ENCODE measurements at places on chromosomes 2 and 18.

GRCh38 chr2:25362434-25363145 is 20.9 kb upstream of the DNMT3A start:
- peak; percentile 91 for ATAC-seq

DNA sequence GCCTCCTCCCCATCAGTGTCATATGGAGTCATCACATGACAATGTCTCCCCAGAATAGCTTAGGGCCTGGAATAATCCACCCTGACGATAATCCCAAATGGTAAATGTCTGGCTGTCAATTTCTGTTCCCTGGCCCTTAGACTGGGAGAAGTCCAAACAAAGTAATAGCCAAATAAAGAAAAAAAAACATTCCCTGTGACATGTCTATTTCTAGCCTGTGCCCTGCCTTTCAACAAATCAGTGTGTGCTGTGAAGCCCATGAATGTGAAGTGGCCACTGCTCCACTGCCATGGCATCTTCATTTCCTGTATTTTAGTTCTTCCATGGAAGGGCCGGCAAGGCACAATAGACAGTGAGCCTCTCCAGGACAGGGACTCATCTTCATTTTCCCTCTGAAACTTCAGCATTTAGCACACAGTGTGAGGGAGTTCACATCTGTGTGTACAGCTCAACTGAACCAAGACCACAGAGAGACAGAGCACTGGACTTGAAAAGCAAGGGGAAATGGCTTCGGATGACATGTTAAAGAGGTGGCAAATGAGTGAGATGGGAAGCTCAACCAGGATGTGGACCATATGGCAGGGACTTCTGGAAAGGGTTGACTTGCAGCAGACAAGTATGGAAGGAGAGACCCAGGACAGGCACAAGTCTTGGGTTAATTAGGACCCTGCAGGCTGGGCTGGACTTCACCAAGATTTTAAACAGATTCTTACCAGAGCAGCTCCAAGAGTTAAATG is 140.0 kb downstream of the ANTXR1 start:
- ATAC-seq = no peak

- ATAC-seq = no peak
Observed at GRCh38 chr2:161206471-161207032, 46.3 kb downstream of the TANK start.

GRCh38 chr2:14614017-14614416 is 18.5 kb upstream of the LRATD1 start:
- ATAC-seq = no peak

GRCh38 chr2:170823088-170823897 is 6.6 kb downstream of the GAD1 start:
- ATAC-seq = no peak

GRCh38 chr18:50859793-50860555 is 18.9 kb upstream of the ME2 start:
- ATAC-seq = no peak

DNA sequence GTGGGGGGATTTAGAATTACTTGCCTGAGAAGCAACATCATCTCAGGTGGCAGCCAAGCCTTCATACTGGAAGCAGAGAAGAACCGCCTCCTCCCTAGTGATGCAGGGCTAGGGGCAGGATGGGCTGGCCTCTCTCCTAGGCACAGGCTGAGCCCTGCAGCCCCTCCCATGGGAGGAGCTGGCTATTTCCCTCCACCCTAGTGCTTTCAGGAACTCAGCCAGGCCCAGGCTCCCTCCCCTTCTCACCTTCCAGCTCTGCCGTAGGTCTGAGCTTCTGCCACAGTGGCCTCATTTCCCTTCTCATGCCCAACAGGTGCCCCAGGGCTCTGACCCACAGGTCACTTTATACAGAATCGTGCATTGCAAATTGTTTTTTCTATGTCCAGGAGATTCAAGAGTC is 31.0 kb downstream of the CENPA start:
- ATAC-seq = no peak

- no peak for ATAC-seq
Observed at GRCh38 chr2:130911482-130911881, 74.8 kb downstream of the ARHGEF4 start.

- ATAC-seq = no peak
Observed at GRCh38 chr18:13247506-13247905, 28.9 kb downstream of the LDLRAD4 start.

DNA sequence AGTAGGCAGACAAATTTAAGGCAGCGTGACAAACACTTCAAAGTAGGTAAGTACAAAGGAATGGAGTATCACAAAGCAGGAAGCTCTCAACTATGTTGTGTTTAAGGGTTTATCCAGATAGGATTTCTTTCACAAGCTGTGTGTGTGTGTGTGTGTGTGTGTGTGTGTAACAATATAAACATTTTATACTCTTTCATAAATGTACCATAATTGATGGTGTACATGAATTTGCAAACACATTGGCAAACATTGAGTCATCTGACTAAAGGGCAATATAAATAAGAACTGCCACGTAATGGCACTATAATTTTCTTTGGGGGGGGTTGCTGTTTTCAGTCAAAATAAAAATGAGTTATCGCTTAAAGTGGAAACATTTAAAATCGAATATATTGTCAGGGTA is 1004.4 kb upstream of the DDX18 start:
- no peak for ATAC-seq

GRCh38 chr2:86623043-86623493 is 597 bp downstream of the RNF103 start:
- ATAC-seq = peak; percentile 79

GRCh38 chr2:2840681-2841300 is 509.7 kb upstream of the MYT1L start:
- no peak for ATAC-seq

DNA sequence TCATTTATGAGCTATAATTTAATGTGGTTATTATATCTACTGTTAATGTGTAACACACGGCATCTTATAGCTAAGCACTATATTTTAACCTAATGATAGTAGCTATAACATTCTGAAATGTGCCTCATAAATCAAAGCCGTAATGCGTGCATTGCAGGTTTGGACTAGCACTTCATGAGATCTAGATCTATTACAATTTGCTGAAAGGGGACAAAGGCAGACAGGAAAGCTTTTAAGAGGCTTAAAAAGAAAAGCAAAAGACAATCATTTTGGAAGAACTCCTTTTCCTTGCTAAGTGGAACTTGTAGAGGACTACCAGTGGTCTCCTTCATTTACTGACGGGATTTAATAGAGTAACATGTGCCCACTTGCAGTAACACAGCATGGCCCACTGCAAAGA is 213.1 kb downstream of the NBAS start:
- no peak for ATAC-seq

GRCh38 chr2:239459606-239460005 is 58.8 kb upstream of the HDAC4 start:
- ATAC-seq = no peak

GRCh38 chr2:12034382-12034781 is 287.9 kb downstream of the LPIN1 start:
- ATAC-seq = no peak

DNA sequence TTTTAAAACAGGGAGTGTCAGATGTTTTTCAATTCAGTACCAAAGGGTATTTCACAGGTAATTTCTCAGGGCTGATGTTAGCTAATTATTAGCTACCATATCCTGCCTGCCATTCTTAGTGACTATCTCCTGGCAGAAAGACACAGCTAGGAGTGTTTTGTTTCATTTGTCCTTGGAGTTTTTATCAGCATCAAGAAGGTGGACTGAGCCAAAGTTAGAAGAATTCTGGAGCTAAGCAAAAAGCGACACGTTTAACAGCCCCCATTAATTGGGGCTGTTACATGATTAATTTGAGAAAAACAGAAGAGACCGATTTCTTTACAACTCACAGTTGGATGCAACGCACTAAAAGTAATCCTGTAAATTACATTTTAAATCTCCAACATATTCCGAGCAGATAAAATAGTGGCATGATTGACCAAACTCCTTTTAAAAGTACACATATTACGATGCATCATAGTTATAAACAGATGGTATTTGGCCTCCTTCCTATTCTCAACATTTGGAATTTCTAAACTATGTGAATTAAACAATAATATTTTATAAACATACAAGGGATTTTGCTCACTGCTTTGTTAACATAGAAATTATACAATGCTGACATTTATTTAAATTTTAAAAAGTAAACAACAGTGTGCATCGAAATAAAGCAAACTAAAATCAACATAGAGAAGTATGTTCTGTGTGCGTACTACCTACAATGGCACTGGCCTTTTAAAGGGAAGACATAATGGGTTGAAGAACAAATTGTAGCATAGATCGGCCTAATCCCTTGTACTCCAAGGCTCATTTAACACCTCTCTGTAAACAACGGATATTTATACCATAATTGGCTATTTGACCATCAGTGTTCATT is 585.1 kb downstream of the ZEB2 start:
- ATAC-seq = no peak

GRCh38 chr18:69484699-69485396 is 84.2 kb downstream of the DOK6 start:
- ATAC-seq = no peak

- no peak for ATAC-seq
Observed at GRCh38 chr2:71884303-71885042, 263.2 kb downstream of the CYP26B1 start.

- no peak for ATAC-seq
Observed at GRCh38 chr2:233266481-233266880, 15.0 kb downstream of the ATG16L1 start.

- ATAC-seq = no peak
Observed at GRCh38 chr2:30141136-30141535, 5.7 kb upstream of the YPEL5 start.

DNA sequence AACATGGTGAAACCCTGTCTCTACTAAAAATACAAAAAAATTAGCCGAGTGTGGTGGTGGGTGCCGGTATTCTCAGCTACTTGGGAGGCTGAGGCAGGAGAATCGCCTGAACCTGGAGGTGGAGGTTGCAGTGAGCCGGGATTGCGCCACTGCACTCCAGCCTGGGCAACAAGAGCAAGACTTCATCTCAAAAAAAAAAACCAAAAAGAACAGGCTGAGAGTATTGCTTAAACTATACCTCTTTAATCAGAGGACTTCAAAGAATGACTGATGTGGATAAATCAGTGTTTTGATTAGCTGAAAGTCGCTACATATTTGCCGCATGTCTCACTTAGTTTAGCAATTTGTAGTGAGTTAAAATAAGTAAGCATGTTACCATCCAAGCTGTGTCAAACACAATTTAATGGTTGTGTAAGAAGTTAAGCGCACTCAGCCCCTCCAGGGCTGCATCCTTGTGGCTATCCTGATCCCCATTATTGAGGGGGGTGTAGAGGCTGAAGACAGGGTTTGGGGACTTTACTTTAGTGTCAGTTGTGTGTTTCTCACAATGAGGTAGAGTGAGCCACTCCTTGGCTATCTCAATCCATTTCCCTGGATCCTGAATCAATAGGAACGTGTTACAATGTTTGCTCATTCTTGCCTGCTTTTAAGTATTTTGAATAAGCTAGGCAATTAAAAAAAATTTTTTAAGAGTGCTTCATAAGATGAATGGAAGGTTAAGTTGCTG is 11.0 kb upstream of the FARP2 start:
- ATAC-seq = no peak

DNA sequence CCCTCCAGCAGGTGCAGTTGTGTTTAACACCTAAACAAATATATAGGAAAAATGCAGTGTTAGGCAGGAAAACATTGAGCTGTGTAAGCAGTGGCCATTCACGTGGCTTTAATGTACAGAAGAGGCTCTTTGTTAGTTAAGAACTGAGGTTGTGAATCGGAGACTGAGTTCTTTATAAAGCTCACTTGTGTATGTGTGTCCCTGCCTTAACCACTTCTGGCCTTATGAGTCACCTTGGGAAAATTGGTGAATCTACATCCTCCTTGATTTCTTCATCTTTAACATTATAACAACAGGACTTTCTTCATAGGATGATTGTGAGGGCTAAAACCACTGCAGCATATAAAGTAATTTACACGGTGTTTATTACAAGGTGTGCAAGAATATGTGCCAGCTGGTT is 188.4 kb upstream of the TPO start:
- ATAC-seq = no peak

GRCh38 chr2:124610141-124610540 is 585.1 kb downstream of the CNTNAP5 start:
- no peak for ATAC-seq

DNA sequence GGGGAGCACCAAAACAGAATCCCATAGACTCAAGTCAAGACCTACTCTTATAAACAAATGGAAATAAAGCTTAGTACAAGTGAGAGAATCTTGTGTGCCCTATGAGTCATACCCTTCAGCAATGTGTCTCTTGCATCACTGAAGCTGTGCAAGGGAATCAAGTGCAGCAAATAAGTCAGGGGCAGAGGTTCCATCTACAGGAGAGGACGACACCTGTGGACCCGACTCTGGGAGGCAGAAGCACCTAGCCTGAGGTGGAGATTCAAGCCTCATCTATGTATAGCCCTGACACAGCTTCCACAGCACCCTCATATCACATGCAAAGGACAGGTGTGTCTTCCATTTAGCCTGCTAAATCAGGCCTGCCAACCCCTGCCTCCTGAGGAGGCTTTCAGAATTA is 298.2 kb downstream of the CNTNAP5 start:
- peak; percentile 34 for ATAC-seq

GRCh38 chr18:55233857-55234256 is 274.6 kb upstream of the CCDC68 start:
- no peak for ATAC-seq

- ATAC-seq = peak; percentile 44
Observed at GRCh38 chr2:241218131-241219029, 29.9 kb downstream of the ANO7 start.

DNA sequence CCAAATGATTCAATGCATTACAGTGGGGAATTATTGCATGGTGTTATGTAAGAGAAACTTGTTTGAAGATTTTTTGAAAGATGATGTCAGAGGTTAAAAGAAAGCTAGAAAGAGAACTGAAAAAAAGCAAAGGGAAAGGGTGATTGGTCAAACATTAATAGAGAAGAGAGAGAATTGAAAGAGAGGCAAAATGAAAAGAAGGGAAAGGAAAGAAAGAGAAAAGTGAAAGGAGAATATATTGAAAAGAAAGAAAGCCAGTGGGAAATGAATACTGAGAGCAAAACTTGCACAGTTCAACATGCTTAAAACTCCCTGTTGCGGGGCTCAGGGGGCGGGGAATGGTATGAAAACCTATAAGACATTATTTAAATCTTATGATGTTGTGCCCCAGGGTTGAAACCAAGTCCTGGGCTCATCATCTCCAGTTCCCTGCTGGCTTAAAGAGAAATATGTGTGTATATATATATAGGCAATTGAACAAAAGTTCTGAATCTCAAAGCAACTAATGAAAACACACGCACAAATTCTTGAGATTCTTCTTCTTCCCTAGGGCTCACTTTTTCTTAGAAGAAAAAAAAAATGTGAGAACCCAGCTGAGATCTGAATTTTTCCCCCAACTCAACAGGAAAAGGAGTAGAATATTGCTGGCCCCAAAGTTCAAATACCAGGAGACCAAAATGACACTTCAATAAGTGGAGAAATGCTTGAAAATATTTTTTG is 2045.9 kb upstream of the CELF4 start:
- no peak for ATAC-seq

GRCh38 chr2:231960810-231961348 is 634 bp upstream of the DIS3L2 start:
- ATAC-seq = peak; percentile 65

DNA sequence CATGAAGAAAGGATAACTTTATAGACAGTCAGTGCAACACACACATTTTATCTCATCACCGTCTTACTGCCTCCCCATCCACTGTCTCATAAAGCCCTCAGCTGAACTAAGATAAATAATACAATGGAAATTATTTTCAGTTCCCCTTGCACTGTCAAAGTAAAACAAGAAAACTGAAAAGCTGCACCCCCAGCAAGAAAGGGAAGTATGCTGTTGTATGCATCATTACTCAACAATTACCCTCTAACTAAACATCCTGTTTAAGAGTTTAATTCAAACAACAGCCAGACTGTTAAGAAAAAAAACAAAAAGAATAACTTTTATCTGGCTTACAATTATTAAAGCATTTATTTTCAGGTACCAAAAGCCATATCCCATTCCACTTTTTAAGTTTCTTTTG is 25.0 kb downstream of the MPPE1 start:
- ATAC-seq = peak; percentile 96

Data from stimulated activated memory B cell treated with anti-CD40 and anti-IgM and Interleukin-4, amounts not matched to agents 10 μg/mL and 1 μg/mL and 100 μg/mL, for 72 hours (primary cell).